Activated T-cell treated with anti-CD3 and anti-CD28 coated beads, Interleukin-2, amount 50 U/mL, for 24 hours (primary cell): ENCODE measurements at places on chromosomes 1 and 21.

- DNase-seq: no peak
Measured at GRCh38 chr1:24702511-24703293, 42.5 kb upstream of the CLIC4 start.

GRCh38 chr1:222905151-222905550 is 90.3 kb downstream of the DISP1 start:
- DNase-seq: no peak

GRCh38 chr1:241950390-241950789 is 7.2 kb upstream of the BECN2 start:
- no peak for DNase-seq

GRCh38 chr1:76824106-76824505 is 43.2 kb upstream of the ST6GALNAC5 start:
- DNase-seq: no peak

GRCh38 chr1:228022571-228023293 is 15.9 kb downstream of the WNT3A start:
- peak; percentile 12 for DNase-seq

DNA sequence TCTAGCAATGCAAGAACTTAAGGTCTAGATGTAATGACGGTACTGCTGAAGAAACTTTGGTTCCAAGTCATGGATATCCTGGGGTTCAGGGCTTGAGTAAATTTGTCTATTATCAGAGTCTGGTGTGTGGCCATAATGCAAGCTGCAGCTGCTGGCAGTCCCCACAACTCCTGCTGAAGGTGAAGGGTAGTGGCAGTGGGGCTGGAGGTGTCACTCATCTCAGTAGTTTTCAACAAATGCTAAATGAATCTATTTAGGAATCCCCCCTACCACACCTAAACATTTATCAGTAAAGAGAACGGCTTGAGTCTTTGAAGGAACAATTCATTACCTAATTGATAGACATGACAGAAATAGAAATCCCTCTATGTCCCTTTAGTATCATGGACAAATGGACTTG is 99.2 kb upstream of the GNG4 start:
- no peak for DNase-seq

DNA sequence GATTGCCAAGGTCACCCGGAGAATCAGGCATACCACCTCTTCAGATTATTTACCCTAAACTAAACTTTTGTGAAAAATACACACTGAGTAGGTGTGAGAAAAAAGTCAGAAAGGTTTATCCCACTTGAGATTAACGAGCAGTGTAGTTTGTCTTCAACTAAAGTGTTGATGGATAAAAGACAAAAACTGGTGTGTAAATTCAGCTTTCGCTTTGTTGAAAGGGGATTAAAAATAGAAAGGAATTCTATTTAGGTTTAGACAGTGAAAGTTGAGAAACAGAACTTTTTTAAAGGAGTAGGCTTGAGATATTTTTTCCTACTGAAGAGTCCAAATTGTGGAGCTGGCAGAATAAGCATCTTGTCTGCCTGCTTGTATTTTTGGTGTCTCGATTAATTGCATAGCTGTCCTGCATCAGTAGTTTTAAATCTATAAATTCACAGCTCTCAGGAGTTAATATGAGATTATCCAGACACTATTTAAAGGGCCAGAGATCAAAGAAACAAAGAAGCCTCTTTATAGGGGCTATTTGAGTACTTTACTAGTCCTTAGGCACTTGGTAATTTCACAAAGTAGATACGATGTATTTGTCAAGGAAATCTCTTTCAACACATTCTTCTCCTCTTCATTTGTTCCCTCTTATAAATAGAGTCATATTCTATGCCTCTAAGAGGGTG is 46.7 kb upstream of the RABGAP1L start:
- DNase-seq: no peak

DNA sequence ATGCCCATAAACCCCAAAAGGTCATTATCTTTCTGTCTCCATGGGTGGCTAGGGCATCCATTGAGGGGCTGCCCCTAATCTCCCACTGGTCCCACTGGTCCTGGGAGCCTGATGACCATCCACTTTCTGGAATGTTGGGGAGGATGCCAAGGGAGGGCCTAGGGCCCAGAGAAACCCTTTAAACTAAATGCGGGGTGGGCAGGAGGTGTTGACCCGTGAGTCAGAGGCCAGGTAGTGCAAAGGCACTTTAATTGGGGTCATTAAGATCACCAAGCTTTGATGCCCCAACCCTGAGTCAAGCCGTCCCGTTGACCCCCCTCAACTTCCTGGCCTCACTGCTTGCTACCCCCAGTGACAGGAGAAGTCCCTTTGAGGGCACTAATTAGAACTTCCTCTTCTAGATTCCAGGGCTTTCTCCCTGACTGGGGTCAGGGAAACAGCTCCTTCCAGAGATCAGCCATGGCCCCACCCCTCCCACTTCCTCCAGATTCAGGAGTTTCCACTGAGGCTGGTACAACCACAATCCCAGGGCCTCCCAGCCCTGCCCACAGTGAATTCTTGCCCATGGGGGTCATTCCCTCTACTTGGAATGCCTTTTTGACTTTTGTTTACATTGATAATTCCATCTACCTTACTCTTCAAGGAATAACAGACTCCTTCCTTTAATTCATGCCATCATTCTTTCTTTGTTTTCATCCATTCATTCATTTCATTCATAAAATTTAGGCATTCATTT is 15.5 kb upstream of the SERINC2 start:
- DNase-seq: no peak

DNA sequence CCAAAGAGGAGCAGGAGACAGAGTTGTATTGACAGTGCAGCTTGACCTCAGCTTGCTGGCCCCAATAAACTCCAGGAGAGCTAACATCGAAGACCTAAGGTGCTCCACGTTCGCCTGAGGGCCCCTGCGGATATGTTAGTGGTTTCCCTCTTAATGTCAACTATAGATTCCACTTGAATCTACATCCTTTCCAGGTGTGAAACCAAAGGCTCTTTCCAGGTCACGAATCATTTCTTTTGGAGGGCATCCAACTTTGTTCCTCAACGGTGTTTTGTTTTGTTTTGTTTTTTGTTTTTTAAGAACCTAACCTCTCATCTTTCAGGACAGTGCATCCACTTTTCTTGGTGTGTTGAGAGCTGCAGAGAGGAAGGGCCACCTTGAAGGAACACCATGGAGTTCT is 267.6 kb upstream of the SGIP1 start:
- no peak for DNase-seq

DNA sequence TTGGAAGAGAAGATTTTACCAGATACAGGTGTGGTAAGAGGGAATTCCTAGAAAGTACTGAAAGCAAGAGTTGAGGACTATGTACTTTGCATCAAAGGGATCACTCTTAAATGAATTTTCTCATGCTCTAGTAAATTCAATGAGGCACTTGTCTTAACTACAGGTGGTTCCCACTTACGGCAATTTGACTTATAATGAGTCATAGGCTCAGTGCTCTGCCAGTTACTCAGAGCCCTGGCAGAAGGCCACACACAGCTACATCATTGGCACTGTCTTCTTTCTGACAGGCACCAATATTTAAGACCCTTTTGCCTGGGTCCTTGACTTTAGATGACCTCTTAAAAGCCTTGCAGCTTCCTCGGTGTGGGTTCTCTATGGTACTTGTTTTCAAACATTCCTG is 15.9 kb upstream of the ADAMTS5 start:
- no peak for DNase-seq

- DNase-seq: no peak
Measured at GRCh38 chr1:84361796-84362195, 36.5 kb upstream of the DNASE2B start.

DNA sequence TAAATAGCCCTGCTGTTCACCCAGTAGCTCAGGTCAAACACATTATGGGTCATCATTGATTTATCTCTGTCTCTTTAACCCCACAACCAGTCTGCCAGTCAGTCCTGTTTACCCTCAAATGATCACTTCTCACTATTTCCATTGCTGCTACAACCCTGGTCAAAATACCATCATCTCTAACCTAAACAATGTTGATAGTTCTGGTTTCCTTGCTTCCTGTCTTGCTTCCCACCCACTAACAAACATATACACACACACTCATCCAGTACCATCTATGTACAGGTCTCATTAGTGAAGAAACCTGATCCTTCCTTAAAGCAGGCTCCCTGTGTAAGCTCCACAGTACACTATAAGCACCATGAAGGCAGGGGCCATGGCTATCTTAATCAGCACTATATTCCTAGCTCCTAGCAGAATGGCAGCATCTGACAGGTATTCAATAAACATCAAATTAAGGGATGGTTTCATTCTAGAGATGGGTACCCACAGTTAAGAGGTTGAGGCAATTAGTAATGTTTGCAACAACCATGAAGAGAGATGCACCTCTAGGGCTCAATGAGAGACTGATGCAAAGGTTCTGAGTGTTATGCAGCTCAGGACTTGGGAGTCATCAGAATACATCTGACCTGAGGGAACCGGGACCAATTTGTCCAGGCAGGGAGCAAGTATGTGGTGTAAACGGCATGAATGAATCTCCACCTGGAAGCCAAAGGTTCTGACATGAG is 10.0 kb upstream of the TGFBR3 start:
- DNase-seq: no peak

- DNase-seq: no peak
Measured at GRCh38 chr1:6084781-6085495, 39.2 kb downstream of the KCNAB2 start.

- DNase-seq: no peak
Measured at GRCh38 chr1:205772607-205773032, 2.7 kb downstream of the RAB29 start.

GRCh38 chr1:2098839-2099785 is 48.9 kb downstream of the PRKCZ start:
- DNase-seq: no peak

DNA sequence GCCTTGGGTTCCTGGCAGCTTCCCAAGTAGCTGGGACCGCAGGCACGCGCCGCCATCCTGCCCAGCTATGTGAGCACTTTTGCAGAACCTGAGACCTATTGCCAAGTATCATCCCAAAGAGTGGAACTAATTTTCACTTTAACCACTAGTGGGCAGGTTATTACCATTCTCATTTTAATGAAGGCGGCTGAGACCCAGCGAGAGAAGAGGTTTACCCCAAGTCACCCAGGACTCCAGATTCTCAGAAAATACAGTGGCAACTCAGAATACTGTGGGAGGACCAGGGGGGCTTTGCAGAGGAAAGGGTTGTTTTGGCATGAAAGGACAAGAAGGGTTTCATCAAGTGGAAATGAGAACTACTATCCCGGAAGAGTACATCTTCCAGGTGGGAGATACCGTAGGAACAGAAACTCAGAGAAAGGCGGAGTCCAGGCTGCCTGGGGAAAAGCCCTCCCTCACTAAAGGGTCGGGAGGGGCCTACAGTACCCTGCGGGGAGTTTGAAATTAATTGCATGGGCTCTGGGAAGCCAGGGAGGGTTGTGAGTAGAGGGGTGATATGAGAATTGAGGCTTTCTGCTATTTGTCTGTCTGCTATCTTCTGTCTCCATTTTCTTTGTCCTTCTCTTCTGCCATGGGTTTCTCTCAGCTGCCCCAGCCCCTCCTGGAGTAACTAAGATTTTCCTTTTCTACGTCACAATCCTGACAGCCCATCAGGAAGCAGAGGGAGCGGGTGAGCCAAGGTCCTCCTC is 7.2 kb upstream of the SEMA4A start:
- DNase-seq: peak; percentile 65

DNA sequence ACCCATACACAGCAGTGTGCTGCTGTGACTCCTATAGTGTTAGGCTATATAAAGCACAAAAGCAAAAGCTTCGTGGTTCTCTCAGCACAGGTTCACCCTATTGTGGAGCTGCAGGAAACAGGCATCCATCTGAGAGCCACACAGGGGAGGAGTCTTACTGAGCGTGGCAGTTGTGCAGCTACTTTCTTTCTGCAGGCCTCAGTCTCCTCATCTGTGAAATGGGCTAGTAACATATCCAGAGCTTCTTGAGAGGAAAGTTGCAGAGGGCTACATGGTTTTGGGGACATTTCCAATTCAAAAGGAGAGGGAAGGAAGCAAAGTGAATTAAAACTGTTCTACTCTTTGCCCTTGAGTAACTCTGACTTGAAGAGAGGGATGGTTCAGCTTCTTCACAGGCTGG is 142.0 kb downstream of the FOXD2 start:
- DNase-seq: no peak

DNA sequence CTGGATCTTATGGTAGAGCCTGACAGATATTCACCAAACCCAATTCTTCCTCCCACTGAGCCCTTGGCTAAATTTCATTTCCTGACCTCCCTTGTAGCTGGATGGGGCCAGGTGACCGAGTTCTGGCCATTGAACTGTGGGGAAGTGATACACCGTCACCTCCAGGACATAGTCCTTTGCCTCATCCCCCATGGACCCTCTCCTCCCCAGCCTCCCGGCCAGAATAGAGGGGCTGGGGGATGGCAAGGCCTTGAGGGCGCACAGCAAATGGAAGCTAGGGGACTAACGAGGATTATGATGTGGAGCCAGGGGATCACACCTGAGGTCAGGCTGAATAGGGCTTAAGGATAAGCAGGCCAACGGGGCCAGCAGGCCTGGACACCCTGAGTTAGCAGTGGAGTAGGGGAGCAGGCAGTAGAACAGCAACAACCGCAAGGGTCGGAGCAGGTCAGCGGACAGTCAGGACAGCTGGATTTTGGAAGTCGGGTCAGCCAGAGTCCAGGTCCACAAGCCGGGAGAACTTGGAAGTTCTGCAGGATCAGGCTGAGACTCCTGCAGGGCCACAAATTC is 15.0 kb downstream of the BATF3 start:
- no peak for DNase-seq

DNA sequence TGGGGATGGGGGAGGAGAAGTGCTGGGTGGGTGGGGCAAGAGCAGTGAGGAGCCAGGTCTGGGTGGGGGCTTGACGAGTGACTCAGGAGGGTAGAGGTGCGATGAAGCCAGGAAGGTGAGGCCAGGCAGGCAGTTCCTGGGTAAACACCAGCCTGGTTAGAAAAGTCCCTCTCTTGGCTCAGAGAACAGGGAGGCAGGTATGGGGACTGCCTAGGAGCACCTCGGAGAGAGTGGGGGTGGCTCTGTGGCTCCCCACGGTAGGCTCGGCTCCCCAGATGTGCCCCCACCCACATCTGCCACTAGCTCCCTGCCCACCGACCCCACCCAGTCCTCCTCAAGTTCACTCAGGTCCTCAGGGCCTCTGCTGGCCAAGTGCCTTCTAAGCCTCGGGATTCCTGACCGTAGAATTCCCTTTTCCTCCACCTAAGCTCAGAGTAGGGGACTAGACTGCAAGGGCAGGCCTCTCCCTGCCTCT is 1.2 kb downstream of the HSPG2 start:
- DNase-seq: no peak

- no peak for DNase-seq
Measured at GRCh38 chr21:16418226-16418625, 688.4 kb downstream of the USP25 start.
